ENCODE measurements at places on chromosomes 7 and 10.

DNA sequence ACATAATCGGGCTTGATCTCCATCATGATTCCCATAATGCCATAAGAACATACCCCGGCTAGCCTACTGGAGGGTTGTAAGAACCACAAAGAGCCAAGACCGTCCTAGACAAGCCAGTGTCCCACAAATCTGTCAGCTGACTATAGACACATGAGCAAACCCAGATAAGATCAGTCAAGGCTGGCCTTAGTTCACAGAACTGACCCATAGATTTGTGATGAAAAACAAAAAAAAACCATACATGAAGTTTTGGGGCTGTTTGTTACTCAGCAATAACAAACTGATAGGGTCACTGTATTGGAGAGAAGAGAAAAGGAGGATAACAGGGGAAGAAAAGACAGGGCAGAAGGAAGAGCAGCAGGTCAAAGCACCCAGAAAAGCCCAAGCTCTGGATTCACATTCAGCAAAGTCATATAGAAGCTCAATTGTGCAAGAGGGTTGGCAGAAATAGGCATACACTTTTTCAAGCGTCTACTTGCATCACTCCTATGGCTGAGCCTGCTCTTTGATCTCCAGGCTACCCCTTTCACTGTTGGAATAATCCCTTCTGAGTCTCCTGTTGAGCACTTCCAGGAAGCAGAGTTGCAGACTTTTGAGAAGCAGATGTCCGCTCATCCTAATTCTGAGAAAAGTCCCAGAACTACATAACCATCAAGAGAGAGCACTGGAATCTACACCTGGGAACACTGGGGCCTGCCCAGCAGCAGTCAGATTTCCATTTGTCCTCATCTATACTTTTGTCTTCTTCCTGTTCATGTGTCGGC is 122.0 kb upstream of the HABP2 start:
- DNase-seq = no peak

- DNase-seq = no peak
Measured at GRCh38 chr10:93410697-93411348, 71.3 kb downstream of the MYOF start.

- no peak for DNase-seq
Measured at GRCh38 chr7:157674715-157675426, 338.1 kb downstream of the DNAJB6 start.

- no peak for DNase-seq
Measured at GRCh38 chr10:15137636-15138035, 30.9 kb downstream of the NMT2 start.

GRCh38 chr10:8462565-8462964 is 408.1 kb downstream of the GATA3 start:
- no peak for DNase-seq

DNA sequence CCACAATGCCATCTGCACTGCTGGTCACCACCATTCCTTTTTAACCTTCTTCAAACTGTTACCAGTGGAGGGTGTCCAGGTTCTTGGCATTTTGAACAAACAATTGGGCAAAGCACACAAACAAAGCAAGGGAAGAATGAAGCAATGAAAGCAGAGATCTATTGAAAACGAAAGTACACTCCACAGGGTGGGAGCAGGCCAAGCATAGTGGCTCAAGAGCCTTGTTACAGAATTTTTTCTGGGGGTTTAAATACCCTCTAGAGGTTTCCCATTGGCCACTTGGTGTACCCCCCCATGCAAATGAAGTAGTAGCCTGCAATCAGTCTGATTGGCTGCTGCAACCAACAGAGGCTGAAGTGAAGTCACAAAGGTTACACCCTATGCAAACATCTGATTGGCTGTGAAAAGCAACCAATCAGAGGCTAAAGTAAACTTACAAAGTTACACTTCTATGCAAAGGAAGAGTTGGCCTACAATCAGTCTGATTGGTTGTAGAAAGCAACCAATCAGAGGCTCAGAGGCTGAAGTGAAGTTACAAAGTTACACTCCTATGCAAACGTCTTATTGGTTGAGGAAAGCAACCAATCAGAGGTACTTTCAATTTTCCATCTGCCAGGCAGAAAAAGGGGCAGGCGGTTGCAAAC is 103.2 kb upstream of the WAC start:
- peak; percentile 24 for DNase-seq

GRCh38 chr7:2115760-2116447 is 116.8 kb downstream of the MAD1L1 start:
- no peak for DNase-seq

GRCh38 chr7:77913977-77914607 is 115.5 kb downstream of the PHTF2 start:
- DNase-seq = peak; percentile 9

DNA sequence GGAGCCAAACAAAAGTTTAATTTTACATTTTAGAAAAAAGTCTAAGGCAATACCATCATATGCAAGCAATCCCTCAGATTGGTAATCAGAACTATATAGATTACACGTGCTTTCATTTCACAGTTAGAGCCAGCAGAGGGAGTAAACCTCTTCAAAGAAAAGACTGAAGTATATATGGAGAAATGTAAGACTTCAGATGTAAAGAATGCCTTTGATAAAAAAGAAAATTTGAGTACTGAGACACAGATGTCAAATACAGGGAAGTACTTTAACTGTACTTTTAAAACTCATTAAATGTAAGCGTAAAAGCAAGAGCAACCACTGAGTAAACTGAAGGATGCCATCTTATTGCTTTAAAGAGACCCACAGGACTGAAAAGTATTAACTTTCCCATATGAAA is 101.4 kb upstream of the FAM133B start:
- DNase-seq = peak; percentile 81

DNA sequence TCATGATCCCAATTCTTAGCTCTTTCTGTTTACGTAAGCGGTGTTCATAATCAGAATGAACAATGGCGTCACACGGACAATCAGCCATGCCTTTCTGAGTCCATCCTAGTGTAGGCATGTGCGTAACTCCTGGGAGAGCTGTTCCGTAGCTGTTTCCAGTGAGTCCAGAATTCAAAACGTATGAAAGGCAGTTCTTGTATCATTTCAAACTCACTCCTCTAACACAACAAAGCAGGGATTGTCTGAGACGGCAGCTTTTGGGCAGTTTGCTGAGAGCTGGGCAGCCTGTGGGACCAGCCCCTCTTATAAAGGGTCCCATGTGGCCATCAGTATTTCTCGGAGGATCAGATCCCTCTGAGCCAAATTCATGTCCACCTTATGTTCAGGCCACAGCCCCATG is 43.4 kb downstream of the PSPH start:
- no peak for DNase-seq
